ENCODE measurements at places on chromosomes 2 and 18.

DNA sequence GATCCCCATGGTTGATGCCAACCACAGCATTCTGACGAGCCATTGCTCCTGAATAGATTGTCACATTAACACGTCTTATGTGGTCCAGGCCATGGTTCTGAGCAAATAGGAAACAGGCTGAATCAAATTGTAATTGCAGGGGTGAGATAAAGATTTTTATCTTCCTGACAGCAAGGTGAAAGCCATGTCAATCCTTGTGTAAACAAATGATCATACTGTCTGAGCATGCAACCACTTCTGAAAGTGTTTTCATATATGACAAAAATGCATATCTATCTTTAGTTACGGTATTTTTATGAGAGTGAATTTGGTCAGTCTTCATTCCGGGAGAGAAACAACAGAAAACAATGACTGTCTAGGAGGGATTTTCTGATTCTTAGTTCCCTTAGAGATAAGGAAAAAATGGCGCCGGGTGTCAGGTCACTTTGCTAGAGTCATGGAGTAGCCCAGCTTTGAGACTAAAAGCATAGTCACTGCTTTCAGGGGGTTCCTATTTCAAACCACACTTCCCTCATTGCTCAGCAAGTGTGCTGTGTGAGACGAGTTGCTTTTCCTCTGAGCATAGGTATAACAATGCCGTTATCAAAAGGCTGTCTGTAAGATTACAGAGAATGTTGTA is 958.9 kb downstream of the DCDC2C start:
- DNase-seq, result no peak

- DNase-seq, result no peak
Measured at GRCh38 chr2:204491528-204491927, 53.7 kb upstream of the PARD3B start.

DNA sequence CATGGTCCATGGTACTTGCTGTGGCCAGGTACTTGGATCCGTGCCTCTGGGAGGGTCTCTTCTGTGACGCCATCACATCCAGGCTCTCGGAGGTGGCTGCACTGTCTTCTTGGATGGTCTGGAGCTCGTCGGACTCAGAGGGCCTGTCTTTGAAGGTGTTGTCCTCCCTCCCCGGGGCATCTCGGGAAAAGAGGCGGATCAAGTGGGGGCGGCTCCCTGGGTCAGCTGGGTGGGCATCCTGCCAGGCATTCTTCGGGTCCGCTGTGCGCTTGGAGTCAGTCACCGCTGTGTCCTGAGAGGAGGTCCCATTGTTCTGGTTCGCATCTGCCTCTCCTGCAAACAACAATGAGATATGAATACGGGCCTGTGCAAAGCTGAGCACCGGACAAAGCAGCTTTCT is 115.6 kb downstream of the MBP start:
- DNase-seq, result no peak

DNA sequence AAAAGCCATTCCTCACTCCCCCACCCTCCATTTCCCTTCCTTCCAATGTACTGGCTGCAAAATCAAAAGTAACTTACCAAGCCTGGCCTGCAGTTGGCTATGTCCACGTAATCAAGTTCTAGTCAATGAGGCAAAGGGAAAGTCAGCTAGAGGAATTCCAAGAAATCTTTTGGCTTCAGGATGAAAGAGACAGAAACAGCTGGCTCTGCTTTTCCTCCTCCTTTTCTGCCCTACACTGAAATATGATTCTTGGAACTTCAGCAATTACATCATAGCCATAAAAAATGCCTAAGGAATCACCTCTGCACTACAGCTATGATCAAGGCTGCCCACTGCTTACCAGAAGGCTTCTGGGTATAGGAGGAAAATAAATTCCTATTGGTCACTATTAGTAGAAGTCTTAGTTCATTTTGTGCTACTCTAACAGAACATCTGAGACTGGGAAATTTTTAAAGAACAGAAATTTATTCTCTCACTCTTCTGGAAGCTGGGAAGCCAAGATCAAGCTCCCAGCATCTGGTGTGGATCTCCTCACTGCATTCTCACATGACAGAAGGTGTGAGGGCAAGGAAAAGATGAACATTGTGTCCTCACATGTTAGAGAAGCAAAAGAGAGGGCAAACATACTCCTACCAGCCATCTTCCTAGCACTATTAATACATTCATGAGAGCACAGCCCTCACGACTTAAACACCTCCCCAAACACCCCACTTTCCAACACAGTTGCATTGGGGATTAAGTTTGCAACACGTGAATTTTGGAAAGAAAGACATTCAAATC is 219.9 kb downstream of the TMX3 start:
- no peak for DNase-seq

DNA sequence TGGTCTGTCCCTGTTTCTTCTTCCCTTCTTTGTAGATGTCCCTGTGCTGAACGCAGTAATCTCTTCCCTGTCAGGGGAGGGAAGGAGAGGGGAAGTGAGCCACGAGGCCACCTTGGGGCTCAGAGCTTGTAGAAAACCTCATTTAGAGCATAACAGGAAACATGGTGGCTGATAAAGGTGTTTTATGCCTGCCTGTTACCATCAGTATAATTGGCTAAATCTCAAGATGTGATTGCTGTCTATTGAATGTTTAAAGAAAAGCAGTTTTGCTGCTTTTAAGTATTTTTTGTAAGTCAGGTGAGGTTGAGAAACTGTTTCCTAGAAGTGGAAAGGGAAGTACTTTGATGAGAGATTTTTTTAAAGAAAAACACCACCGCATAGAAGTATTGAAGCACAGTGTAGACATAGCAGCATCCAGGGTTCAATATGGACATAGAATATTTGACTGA is 59.7 kb upstream of the PDK1 start:
- no peak for DNase-seq

DNA sequence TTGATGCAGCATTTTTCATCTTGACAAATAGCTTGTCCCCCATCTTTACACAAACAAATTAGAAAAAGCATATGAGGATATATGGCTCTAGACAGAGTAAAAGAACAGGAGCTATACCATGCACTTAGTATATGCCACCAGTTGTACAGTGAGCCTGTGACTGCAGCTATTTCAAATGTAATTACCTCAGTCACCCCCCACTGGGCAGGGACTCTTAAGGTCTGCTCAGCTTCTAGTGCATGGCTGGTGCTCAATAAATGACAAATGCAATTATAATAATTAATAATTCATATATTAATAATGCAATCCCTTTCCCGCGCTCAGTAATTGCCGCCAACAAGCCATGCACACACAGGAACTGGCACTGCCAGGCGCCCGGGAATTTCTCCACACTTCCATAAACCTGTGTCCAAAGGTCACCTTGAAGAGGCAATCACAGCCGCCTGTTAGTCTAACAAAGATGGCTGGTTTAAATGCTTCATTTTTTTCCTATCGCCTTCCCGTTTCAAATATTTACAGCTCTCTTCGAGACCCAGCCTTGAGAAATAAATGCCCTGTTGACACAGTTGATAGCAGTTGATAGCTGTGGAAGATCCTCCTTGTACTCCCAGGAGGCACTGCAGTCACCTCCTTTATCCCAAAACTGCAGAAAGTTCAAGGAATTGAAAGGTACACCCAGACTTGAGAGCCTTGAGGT is 156.6 kb downstream of the INO80D start:
- no peak for DNase-seq

GRCh38 chr18:32301976-32302743 is 112.3 kb downstream of the MEP1B start:
- no peak for DNase-seq

DNA sequence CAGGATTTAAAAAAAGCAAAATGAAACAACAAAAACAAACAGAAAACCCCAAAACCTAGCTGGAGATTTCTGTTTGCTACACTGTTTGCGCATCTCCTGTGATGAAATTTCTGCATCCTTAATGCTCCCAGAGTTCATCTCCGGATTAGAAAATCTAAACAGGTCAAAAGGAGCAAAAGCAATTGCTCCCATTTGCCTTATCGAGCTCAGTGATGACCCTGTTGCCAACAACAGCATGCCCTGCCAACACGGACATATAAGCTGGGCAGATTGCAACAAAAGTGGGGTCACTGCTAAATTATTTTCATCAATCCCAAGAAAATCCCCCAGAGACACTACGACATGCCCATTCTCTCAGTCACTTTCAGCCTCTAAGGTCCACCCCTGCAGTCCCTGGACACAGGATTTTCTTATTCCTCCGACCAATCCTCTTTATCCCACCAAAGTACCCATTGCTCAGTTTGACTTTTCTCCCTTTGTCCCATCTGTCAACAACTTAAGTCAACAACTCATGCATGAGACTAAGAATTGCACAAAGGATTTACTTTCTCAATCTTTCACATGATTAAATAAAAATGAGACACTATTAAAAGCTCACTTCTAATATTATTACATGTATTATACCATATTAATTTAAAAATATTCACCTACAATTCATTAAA is 67.8 kb downstream of the ABCG8 start:
- DNase-seq, result no peak

GRCh38 chr2:123164216-123164615 is 860.9 kb upstream of the CNTNAP5 start:
- no peak for DNase-seq

DNA sequence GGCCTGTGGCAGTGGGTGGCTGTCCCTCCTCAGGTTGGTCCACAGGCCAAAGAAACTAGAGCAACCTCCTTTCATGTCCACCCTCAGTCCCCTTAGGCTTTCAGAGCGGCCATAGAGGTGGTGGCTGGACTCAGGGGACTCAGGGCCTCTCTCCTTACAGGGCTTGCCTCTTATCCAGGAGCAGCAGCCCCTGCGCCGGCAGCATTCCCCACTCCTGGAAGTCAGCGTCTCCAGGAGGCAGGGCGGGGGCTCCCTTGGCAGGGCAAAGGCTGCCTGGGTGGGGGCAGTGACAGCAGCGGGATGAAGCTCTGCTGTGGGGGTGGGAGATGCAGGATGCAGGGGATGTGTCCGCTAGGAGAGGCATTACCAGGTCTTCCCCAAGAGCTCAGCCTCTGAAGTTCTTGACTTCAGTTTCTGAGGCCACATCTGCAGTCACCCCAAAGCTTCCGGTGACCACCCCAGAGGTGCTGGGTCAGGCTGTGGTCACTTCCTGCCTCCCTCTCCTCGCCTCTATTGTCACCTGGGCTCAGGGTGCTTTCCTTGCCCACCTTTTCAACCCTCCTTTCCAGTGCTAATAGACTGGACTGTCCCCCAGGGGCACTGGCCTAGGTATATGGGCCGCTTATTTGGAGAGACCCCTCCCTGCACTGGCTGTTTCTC is 8.6 kb upstream of the GPR55 start:
- DNase-seq, result peak; percentile 16

DNA sequence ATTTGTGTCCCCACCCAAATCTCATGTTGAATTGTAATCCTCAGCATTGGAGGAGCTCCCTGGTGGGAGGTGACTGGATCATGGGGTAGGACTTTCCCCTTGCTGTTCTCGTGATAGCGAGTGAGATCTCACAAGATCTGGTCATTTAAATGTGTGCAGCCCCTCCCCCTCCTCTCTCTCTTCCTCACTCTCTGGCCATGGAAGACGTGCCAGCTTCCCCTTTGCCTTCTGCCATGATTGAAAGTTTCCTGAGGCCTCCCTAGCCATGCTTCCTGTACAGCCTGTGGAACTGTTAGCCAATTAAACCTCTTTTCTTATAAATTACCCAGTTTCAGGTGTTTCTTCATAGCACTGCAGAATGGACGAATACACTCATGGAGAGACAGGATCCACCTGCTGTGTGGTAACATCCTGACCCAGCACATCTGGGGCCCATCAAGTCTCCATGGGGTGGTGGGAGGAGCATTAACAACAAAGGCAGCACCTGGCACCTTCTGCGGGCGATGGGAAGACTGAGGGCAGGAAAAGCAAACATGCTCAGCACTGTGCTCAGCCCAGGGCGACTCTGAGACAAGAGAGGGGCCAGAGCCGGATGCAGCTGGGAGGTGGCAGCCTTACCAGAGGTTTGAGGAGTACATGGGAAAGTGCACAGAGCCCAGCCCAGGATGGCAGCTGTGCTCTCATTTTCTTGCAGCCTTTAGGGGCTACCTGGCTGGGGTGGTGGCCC is 16.2 kb upstream of the ALPP start:
- no peak for DNase-seq

GRCh38 chr2:43251171-43251731 is 24.8 kb upstream of the ZFP36L2 start:
- no peak for DNase-seq

- no peak for DNase-seq
Measured at GRCh38 chr2:96511851-96512250, 6.7 kb upstream of the NEURL3 start.

- DNase-seq, result no peak
Measured at GRCh38 chr2:198788676-198789075, 669.1 kb downstream of the SATB2 start.
